ENCODE measurements at places on chromosomes 1 and 21. TPM values are rescaled to one million over a fixed set of nuclear protein-coding genes. Genes with fewer than 3 reads are reported as not detected.

RGS13 gene
- not detected for total RNA-seq

DOP1B gene
- total RNA-seq = 1.0 TPM

SMIM12 gene
- total RNA-seq = 39.0 TPM

CRYAA gene
- total RNA-seq = not detected

ADAR gene
- total RNA-seq = 99.2 TPM

RBM11 gene
- total RNA-seq = 0.68 TPM

LDLRAD1 gene
- not detected for total RNA-seq

ADAM30 gene
- total RNA-seq = not detected

ADGRL2 gene
- 24.8 TPM for total RNA-seq

SLC35F3 gene
- 4.0 TPM for total RNA-seq

CLIC6 gene
- total RNA-seq = not detected

Measured in A375 (cell line).